Stimulated activated CD8-positive, alpha-beta memory T cell treated with anti-CD3 and anti-CD28 coated beads, Interleukin-15, amount 100 ng/mL, for 4 hours (primary cell): ENCODE measurements at places on chromosomes 4 and X.

DNA sequence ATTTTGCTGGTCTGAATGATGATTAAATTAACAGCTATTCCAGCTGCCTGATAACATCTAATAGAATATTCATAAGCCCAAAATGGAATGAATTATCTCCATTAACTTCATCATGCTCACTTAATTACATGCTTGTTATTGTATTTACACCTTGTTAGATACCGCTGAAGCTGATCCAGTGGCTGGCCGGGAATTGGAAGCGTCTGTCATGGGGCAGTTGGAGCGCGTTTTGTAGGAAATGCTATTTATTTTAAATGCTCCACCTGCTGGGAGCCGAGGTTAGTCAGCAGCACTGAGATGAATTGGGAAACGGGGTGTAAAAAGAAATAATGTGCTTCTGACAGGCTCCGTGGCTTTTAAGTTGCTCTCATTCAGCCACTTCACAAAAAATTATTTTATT is 25.2 kb downstream of the ARX start:
- DNase-seq = no peak

- no peak for DNase-seq
These were observed 104.1 kb upstream of the MCF2 start for GRCh38 chrX:139811942-139812629.

DNA sequence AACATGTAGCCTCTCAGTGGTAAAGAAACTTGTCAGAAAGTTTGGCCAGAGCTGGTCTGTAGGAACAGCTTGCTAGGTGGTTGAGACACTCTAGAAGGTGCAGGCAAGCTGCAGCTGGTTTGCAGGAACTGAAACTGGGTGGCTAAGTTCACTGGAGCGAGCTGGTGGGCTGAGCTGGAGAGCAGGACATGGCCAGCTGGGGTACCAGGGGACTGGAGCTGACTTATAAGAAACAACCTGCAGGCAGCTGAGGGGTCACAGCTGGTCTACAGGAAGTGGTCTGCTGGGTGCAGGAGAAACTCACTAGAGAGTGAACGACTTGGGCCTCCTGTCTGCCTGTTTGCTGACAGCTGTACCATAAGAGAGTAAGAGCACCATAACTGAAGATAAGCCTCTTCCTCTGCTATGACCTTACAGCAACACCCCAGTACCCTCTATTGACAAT is 157.1 kb upstream of the LNX1 start:
- DNase-seq = no peak

GRCh38 chr4:105624530-105624929 is 72.1 kb downstream of the ARHGEF38 start:
- no peak for DNase-seq

DNA sequence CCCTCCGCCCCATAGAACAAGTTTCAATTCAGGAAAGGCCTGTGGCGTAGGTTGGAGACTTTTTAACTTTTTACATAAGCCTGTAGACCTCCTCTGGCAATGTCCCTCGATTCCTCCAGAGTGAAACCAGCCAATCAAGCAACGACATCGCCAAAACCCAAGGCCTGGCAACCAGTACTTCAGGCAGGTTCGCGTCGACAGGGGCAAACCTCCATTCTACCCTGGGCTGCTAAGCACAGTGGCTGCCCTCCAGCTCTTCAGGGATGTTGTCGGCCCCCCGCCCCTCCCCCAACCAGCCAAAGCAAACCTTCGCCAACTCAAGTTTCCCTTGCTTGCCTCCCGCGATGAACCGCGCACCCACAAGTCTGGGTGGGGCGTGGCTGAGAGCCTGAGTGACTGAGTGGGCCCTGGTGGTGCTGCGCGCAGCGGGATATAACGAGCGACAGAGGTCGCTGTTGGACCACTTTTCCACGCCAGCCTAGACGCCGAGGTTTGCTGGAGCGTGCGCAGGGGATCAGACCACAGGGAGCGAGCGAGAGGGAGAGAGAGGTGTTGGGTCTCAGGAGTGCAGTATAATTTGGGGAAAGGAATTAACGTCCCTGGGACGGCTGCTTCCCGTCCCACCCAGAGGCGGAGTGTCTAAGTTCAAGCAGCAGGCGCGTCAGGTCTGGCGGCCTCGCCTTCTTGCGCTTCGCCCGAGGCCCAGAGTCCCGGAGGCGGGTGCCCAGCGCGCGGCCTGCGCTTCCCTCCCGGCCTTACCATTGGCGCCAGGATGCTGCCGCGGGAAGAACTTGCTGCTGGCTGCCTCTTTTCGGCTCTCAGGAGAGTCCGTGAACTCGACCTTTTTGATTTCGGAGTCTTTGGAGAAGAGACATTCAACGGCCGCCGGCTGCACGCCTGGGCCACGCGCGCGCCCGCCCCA is 9.0 kb upstream of the PITX2 start:
- DNase-seq = no peak

DNA sequence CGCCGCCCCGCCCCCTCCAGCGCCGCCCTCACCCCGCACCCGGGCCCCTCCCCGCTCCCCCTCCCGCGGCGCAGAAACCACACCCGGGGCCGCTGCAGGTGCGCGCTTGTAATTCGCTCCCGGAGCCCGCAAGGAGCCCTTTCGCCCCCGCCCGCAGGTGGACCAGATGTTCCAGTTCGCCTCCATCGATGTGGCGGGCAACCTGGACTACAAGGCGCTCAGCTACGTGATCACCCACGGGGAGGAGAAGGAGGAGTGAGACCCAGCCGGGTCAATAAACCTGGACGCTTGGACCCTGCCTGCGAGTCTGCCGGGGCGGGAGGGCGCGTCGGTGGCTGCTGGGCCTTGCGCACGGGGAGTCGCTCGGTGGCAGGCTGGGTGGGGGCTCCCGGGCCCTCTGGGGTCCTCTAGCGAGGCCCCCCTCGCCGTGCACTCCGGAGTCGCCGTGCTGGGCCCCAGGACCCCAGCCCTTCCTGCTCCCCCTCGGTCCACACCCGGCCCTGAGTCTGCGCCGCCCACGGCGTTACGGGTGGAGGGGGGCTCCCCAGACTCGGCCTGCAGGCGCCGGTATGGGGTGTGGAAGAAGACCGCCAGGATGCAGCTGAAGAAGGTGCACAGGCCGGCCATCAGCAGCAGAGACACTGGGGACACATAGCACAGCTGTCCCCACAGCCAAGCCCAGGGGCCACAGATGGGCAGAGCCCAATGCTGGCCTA is 7.1 kb downstream of the SLC49A3 start:
- no peak for DNase-seq

GRCh38 chr4:67713529-67714247 is 12.7 kb upstream of the UBA6 start:
- no peak for DNase-seq

- no peak for DNase-seq
These were observed 59.2 kb upstream of the RPS6KA3 start for GRCh38 chrX:20325786-20326388.

- DNase-seq = no peak
These were observed 160.9 kb downstream of the AFAP1 start for GRCh38 chr4:7778510-7779431.

- no peak for DNase-seq
These were observed 93.2 kb downstream of the KDR start for GRCh38 chr4:55032179-55032578.

DNA sequence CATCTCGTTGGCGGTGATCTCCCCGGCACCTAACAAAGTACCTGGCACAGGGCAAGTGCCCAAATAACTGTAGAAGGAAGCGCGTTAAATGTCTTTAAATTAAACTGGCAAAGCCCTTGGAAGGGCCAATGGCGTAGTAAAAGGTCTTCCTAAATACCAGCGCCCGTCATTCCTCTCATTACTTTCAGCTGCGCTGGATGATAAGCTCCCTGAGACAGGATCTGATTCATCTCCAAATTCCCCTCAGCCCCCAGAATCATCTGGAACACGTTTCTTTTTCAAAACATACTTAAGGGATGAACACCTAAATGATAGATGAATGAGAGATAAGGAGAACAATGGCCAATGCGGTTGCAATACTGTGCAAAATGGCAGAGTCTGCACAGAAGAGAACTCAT is 95.1 kb downstream of the AFAP1 start:
- DNase-seq = no peak

GRCh38 chrX:70505451-70505841 is 60.8 kb downstream of the DLG3 start:
- no peak for DNase-seq

DNA sequence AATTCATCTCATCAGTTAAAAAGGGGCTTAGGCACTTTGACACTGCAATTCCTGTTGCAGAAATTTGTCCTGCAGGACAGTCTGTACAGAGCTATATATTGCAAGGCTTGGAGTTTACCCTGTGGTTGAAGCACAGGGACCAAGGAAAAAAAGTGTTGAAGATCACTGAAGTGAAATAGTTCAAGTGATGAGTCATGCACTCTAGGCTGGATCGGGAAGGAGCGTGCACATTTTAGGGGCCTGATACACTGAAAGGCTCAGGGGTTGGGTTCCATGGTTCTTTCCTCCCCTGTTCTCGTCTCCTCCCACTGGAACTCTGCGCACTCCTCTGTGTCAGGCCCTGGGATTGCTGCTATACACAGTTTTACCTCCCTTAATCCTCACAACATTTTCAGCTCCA is 104.9 kb upstream of the ARMCX2 start:
- DNase-seq = no peak

GRCh38 chr4:15938182-15938581 is 358 bp downstream of the FGFBP1 start:
- DNase-seq = no peak

GRCh38 chr4:127162741-127163140 is 470.0 kb upstream of the INTU start:
- no peak for DNase-seq

- DNase-seq = no peak
These were observed 449.3 kb downstream of the IL15 start for GRCh38 chr4:142085513-142086292.

GRCh38 chr4:109315818-109316217 is 13.4 kb upstream of the COL25A1 start:
- no peak for DNase-seq

GRCh38 chr4:42348247-42348646 is 49.0 kb upstream of the SHISA3 start:
- DNase-seq = no peak

GRCh38 chr4:120991885-120992284 is 69.4 kb upstream of the PRDM5 start:
- no peak for DNase-seq

DNA sequence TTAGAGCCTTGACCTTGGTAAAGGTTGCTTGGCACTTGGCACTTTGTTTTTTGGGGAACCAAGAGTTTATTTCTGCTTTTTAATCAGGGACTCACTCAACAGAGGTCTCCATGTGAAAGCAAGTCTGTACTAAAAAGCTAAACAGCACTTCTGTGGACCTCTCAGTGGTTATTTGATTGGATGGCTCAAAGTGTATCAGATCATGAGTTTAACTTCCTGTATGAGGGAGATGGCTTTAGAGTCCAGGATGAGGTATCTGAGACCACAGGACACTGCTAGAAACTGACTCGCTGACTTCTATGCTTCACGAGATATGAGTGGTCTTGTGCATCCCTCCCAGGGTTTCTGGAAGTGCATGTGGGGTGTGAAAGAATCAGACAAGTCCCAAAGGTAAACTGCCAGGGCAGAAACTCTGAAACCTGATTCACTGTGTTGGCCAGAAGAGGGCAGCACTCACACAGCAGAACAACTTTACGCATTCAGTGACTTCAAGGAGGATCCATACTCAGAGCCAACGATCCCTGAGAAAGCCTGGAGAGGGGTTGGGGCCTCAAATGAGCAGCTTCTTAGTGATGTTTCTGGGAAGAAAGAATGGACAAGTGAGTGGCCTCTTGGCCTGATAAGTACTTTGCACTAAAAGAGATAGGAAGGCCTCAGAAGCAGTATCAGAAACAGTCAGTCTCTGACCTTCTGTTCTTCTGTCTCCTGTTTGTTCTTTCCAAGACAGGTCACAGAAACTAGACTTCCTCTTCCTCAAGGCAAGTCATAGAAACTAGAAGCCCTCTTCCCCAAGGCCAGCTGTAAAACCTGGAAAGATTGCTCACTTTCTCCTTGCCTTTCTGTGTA is 220.3 kb upstream of the CXCL13 start:
- no peak for DNase-seq

GRCh38 chr4:8504279-8505007 is 63.9 kb downstream of the TRMT44 start:
- DNase-seq = no peak

DNA sequence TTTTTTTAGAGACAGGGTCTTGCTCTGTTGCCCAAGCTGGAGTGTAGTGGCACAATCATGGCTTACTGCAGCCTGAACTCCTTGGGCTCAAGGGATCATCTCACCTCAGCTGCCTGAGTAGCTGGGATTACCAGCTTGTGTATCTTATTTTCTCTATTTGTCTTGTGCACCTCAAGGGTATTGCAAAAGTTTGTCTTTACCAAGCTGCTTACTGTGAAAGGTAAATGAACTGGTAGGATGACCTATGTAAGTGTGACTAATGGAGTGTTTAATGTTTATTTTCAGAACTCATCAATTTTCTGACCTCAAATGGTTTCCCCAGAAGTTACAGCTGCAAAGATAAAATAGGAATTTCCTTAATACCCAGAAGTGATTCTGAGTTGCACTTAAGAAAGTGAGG is 5.3 kb upstream of the FGA start:
- no peak for DNase-seq
